ENCODE measurements at places on chromosomes 16 and 17.

DNA sequence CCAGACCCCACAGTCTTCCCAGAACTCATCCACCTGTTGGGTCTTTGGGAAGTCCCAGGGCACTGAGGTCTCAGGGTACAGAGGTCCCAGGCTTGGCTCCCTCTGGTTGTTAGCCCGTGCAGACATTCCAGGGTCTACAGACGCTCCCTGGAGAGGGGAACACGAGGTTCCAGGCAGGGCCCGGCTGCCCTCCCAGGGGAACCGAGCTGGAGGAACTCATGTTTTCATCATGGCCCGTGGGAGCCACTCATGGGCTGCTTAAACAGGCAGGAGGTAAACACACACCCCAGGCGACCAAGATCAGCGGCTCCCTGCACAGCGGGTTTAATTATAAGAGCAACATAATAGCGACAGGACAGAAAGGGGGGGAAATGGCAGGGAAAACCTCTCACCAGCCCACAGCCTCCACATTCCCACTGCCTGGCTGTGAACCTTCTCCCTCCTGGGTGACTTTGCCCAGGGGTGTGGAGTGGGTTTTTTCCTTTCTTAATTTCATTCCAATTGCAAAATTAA is 36.5 kb downstream of the TRARG1 start:
- peak; percentile 76 for DNase-seq

DNA sequence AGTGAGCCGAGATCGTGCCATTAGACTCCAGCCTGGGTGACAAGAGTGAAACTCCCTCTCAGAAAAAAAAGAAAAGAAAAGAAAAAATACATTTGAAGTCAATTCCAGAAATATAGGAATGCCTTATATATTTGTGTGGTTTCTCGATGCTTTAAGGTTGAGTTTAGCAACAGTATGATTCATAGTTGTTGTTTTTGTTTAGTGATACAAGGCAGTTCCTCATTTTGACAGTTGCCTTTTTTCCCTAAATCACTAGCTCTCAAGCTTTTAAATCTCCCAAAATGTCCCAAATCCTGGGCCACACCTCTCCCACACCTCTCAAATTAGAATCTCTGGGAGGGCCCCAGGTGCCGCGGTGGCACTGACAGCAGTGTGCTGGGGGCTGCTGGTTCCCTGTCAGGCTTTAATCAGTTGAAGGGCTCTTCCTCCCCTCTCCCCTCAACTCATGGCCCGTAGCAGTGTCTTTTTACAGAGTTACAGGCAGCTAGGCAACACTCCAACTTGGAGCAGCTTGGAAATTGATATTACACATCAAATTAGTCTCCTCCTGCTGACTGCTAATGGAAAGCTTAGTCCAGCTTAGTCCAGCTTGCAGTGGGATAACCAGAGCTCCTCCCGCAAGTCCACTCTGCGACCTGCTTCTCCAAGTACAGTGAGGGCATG is 58.4 kb downstream of the EPN2 start:
- DNase-seq, result no peak

GRCh38 chr17:63094631-63095030 is 128.6 kb downstream of the TANC2 start:
- DNase-seq, result no peak

GRCh38 chr17:79715098-79715942 is 15.4 kb upstream of the ENPP7 start:
- DNase-seq, result no peak

GRCh38 chr17:44049294-44050060 is 17.0 kb downstream of the LSM12 start:
- no peak for DNase-seq

DNA sequence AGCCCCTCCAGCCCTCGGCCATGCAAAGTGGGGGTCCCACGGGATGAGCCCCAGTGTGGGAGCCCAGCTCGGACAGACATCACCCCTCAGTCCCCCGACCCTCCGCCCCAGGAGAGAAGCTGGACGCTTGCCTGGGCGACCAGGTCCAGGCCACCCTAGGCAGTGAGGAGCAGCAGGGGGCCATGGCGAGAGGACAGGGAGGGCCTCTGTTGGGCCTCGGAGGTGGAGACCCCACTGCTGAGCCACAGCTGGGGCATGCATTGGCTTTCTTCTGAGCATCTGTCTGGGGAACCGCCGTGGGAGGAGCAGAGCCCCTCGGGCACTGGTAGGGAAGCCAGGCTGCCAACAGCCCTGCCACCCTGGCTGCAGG is 13.0 kb downstream of the ACTG1 start:
- no peak for DNase-seq

- no peak for DNase-seq
Measured at GRCh38 chr16:60949800-60950199, 1086.4 kb downstream of the CDH8 start.

- no peak for DNase-seq
Measured at GRCh38 chr17:5555254-5555653, 29.1 kb downstream of the NLRP1 start.

GRCh38 chr16:59881376-59881775 is 1147.3 kb upstream of the GOT2 start:
- no peak for DNase-seq

DNA sequence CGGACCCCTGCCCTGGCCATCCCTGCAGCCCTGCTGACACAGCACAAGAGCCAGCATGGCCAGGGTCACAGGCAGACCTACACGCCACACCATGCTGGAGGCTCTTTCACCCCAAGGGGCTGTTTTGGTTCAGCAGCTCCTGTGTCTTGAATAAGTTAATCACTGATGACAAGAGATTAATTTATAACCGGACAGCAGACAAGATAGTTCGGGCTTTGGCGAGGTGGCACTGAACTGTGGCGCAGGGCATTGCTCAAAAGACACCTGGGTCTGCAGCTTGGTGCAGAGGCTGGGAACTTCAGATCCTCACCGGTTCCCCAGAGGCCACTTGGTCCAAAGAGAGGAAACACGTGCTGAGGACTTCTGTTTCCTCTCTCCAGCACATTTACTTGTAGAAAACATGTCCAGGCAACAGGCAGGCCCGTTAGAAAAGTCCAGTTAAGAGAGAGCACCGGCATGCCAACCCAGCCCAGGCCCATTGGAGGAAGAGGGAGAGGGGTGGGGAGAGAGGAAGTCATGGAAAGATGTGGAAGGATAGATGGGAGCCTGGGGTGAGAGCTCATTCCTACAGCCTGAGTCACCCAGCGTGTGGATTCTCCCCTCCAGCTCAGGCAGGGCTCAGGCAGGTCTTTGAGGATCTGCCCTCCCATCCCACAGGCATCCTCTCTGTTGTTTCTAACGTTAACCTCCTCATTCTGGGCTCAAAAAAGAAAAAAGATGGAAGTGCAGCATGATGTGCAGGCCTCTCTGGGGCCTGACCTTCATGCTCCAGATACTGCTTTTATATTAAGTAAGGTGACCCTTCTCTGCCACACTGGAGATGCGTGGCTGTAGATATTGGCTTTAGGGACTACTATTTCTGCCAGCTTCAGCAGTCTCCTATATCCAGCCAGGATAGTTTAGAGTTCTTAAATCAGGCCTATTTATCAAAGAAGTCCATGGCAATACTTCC is 80.0 kb upstream of the HNF1B start:
- no peak for DNase-seq

- DNase-seq, result no peak
Measured at GRCh38 chr16:12609937-12610699, 193.6 kb downstream of the CPPED1 start.

- no peak for DNase-seq
Measured at GRCh38 chr16:86374603-86375130, 135.7 kb upstream of the FOXF1 start.

DNA sequence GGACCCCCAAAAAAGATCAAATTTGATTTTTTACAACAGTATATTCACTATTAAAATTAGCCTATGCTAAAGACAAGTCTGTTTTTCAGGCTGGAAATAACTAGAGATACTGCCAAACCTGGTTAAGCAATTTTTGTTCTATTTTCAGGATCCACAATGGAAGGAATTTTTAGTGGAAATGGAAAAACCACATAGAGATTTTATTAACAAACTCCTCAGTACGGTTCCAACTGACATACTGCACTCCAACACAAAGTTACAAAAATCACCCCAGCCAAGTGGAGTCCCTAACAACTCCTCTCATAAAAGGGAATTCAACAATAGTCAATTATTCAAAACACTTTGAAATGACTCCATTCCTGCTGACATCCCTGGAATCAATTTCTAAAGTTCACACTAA is 101.6 kb upstream of the TOB1 start:
- DNase-seq, result no peak

- DNase-seq, result no peak
Measured at GRCh38 chr17:22202702-22203101, 510.4 kb downstream of the KCNJ18 start.

DNA sequence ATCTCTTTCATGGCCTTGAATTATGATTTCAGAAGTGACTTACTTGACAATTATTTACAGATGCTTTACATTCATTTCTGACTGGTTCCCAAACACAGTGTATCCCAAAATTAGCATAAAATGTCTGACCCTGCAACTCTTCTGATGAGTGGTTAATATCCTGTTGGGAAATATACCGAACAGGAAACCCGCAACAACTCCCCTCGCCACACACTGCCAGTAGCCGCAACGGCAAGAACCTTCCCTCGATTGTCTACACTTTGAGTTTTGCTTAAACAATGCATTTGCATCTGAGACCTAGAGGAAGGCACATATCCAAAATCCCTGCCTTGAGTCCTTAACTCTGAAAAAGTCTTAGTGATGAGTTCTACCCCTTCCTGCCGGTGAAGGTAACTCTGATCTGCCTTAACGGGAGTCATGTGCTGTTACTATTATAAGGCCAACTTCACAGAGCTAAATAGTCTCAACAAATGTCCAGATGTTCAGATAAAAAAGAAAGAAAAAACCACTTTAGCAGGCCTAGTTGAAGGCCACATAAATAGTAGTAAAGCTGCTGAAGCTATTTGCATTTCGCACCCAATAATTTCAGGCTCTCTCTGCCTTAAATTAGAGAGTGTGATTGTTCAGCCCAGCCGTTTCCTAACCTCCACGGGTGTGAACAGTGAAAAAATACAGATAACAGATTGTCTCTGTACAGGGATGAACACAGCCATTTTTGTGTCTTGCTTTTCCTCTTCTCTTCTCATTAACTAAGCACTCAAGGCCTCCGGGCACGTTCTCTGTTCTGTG is 321.1 kb downstream of the HS3ST3B1 start:
- DNase-seq, result no peak

GRCh38 chr17:74024871-74025531 is 178.5 kb upstream of the RPL38 start:
- DNase-seq, result no peak

GRCh38 chr16:82005027-82005830 is 6.0 kb downstream of the SDR42E1 start:
- no peak for DNase-seq

- no peak for DNase-seq
Measured at GRCh38 chr16:5488581-5488980, 391.0 kb upstream of the EEF2KMT start.

- no peak for DNase-seq
Measured at GRCh38 chr16:22092143-22092933, at the start of gene VWA3A. Gene VWA3A, plus strand, starts transcription at chr16:22092541. Its CDS starts 97 bp downstream, at chr16:22092638.

DNA sequence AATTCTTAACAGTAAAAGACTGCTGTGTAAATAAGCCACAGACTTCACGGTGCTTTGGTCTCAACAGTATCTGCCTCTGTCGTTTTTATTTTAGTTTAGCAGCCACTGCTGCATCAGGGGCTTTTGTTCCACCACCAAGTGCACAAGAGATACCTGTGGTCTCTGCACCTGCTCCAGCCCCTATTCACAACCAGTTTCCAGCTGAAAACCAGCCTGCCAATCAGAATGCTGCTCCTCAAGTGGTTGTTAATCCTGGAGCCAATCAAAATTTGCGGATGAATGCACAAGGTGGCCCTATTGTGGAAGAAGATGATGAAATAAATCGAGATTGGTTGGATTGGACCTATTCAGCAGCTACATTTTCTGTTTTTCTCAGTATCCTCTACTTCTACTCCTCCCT is 7.9 kb downstream of the HERPUD1 start:
- DNase-seq, result no peak

GRCh38 chr17:26774291-26775218 is 519.4 kb upstream of the WSB1 start:
- no peak for DNase-seq

DNA sequence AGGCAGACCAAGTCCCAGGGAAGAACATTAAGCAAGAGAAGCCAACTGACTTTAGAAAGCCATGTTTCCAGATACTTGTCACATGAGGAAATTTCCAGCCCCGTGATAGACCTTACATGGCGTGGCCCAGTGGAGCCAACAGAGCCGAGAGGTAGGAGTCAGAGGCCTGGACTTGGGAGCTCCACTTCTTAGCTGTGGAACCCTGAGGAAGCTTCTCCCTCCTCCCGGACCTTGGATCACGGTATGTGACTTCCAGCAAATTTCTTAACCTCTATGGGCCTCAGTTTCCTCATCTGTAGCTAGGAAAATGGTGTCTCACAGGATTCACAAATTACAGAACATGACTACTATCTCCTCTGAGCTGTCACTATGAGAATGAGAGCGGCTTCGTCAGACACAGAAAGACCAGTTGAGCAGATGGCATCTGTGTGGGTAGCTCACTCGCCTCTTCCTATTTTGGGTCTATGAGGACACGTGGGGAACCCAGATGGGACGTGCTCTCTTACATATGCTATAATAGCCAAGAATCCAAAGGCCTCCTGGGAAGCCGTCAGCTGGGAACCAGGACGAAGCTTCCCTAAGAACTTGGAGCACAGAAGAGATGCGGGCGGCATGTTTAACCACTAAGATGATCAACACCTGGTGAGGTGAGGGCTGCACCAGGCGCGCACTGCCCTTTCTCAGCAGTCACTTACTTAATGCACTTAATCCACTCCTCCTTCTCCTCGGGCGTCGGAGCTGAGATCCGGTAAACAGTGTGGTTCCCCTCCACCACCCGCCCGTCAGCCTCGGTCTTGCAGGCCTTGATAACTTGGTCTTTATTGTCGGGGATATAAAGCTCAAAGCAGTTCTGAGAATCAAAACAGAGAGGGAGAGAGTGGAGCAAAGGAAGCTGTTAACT is 102.3 kb downstream of the CYTH1 start:
- no peak for DNase-seq
